Naive thymus-derived CD4-positive, alpha-beta T cell (primary cell): ENCODE measurements at places on chromosomes 2 and 18.

DNA sequence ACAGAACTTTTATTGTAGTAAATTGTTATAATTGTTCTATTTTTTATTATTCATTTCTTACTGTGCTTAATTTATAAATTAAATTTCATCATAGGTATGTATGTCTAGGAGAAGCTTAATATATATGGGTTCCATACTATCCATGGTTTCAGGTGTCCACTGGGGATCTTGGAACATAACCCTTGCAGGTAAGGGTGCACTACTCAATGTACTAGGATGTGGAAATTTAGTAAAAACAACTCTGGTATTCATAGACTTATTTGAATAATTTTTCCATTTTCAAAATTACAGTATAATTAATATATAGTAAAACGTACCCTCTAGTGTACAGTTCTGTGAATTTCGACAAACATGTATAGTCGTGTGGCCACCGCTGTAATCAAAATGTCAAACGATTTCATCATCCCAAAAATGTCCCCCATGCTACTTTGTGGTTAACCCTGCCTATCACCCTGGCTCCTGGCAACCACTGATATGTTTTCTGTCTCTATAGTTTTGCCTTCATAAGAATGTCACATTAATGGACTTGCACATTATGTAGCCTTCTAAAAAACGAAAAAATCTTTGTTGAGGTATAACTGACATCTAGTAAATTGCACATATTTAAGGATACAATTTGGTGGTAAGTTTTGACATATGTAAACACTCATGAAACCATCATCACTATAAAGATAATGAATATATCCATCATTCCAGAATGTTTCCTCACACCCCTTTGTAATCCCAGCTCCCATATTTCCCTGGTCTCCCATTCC lies 45.7 kb downstream of the ARL5A start:
- no peak for DNase-seq

GRCh38 chr2:30236591-30237238 lies 5.4 kb downstream of the LBH start:
- DNase-seq: no peak

- DNase-seq: no peak
Measured at GRCh38 chr2:207332480-207333212, 166.9 kb upstream of the KLF7 start.

- no peak for DNase-seq
Measured at GRCh38 chr2:38991899-38992298, 102.2 kb downstream of the ARHGEF33 start.

GRCh38 chr18:10262566-10262965 lies 191.9 kb upstream of the APCDD1 start:
- no peak for DNase-seq

DNA sequence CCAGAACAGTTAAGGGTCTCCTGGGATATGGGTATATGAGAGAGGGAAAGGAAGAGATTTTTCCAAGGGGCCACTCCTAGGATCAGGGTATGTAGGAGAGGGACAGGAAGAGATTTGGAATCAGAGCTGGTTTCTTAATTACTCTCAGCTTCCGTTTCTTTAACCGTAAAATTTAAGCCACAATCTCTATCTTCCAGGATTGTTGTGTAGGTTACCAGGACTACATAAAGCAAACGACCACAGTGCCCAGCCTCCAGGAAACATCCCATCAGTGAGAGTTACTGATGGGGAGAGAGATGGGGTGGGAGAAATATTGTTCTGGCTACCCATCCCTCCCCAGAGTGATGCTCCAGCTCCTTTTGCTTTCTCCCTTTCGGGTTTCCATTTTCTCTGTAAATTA lies 114.6 kb upstream of the THUMPD2 start:
- no peak for DNase-seq

GRCh38 chr2:85259879-85260278 lies 67.9 kb downstream of the TGOLN2 start:
- DNase-seq: no peak

- DNase-seq: no peak
Measured at GRCh38 chr2:121838551-121838950, 83.1 kb downstream of the TSN start.

GRCh38 chr18:8654503-8655451 lies 45.5 kb downstream of the RAB12 start:
- peak; percentile 32 for DNase-seq

DNA sequence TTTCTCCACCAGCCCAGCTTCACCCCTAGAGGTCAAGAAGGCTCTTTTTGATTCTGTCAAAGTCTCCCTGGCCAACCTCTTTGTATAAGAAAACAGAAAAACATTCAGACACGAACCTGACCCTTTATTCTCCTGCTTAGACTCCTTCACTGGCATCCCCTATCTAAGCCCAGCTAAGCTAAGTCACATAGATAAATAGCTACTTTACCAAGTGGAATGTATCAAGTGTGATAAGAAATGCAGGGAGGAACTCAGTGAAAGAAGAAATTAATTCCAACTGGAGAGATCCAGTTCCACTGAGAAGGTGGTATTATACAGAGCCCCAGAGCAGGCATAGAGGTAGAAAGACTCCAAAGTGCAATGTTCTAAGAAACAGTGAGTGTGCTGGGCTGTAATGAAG lies 489.5 kb downstream of the TNS1 start:
- DNase-seq: no peak

DNA sequence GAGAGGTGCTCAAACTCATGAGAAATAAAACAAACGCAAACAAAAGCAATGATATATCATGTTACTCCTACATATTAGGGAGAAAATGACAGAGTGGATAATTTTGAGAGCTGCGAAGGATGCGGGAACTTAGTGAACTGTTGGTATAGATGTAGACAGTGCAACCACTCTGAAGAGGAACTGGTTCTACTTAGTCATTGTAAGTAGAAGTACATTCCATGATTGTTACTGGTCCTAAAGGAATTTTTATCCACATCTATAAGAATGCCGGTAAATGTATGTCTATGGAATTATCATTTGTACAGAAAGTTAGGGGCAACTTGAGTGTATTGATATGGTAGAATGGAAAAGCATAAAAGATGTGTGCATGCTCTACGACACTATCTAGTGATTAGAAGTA lies 1238.4 kb downstream of the LRP1B start:
- no peak for DNase-seq

DNA sequence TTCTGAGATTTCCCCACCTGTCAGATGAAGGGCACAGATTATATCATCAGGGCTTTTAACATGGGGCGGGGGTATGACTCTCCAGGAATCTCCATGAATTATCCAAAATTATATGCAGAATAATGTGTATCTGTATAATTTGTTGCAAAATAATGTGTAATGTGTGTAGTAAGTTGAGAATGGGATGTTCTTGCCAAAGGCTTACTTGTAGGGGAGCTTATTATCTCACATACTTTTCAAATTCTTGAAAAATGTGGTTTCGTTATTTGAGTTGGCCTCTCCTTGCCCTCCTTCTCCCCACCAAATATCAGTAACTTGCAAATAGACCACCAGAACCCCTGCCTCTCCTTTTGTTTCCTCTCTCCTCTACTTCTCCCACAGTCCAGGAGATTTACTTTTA lies 35.6 kb downstream of the UBR3 start:
- DNase-seq: no peak

- no peak for DNase-seq
Measured at GRCh38 chr2:182058056-182058455, 72.4 kb downstream of the PPP1R1C start.

- DNase-seq: no peak
Measured at GRCh38 chr2:231222318-231223000, 24.0 kb downstream of the ARMC9 start.

GRCh38 chr2:238685713-238686112 lies 162.2 kb upstream of the TWIST2 start:
- no peak for DNase-seq

DNA sequence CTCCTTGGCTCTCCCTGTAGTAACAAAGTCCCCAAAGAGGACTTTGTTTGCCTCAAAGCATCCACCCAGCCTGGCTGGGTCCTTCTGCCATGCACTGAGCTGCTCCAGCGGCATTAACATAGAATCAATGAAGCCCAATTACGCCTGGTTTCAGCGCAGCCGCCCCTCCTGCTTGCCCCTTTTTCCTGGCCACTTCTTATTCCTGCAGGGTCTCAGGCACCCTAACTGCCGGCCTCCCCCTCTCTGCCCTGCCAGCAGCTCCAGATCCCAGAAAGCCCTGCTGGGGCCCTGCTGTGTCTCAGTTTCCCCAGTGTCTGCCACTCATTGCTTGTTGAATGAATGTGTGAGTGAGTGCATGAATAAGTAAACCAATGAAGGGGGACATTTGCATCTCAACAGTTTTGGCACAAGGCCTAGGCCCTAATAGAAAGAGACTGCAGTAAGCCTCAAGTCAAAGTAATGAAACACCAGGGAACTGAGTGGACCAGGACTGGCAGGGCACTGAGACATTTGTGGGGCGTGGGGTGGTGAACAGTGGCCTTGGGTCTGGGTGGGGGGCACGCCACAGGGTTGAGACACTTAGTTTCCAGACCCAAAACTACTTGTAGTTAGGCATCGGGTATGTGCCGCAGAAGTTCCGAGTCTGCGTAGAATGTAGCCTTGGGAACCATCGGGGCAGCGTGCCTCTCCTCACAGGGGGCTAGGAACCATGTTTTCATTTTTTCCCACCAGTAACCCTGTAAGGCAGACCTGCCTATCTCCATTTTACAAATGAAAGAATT lies 60.6 kb downstream of the SMAD7 start:
- DNase-seq: no peak

DNA sequence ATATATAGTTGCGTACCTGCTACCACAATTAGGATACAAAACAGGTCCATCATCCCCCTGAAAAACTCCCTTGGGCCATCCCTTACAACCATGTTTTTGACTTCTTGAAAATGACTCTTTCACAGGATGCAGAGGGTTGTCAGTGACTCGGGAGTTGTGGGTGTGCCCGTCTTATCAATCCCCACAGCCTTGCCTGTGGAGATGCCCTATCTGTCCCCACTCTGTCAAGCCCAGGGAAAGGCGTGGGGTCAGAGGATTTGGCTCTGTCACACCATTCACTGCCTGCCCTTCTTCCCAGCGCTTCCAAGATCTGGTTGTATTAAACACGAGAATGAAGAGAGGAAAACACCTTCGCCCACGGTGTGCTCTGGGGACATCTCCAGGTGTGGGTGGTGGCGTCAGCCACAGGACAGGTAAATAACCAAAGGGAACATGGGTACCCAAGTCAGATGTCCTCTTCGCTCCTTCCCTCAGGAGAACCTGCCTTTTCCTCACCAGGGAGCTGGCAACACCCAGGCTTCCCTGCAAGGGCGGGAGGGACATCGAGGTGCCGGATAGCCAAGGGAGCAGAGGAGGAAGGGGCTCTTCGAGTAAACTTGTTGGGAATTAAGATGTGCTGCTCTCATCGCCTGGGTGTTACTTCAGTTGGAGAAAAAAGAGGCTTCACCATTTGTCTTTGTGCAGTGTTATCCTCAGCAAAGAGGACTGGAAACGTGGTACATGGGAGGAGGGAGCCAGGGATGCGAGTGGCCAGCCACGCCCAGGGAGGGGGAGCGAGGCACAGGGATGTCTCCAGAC lies 100.3 kb downstream of the B3GNT2 start:
- no peak for DNase-seq

DNA sequence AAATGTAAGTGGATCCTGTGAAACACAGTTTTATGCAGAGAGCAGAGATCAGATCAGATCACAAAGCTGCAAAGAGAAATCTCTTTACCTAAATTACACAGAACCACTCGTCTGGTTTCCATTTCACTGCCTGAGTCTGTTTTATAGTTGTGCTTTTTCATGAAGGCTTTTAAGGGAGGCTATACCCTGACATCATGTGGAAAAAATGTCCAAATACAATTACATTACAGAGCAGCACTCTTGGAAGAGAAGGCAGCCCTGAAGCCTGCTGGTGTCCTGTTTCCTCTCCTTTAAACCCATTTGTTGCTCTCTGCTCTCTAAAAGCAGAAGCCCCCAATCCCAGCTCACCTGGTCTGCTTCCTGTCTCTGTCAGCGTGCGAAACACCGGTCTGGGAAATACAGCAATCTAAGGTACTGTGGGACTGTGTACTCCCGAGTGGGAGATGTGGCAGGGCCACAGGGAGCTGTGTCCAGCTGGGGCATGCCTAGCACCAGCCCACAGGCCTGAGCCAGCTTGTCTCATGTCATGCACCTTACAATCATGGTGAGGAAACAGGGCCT lies 24.8 kb upstream of the ZFP36L2 start:
- no peak for DNase-seq

DNA sequence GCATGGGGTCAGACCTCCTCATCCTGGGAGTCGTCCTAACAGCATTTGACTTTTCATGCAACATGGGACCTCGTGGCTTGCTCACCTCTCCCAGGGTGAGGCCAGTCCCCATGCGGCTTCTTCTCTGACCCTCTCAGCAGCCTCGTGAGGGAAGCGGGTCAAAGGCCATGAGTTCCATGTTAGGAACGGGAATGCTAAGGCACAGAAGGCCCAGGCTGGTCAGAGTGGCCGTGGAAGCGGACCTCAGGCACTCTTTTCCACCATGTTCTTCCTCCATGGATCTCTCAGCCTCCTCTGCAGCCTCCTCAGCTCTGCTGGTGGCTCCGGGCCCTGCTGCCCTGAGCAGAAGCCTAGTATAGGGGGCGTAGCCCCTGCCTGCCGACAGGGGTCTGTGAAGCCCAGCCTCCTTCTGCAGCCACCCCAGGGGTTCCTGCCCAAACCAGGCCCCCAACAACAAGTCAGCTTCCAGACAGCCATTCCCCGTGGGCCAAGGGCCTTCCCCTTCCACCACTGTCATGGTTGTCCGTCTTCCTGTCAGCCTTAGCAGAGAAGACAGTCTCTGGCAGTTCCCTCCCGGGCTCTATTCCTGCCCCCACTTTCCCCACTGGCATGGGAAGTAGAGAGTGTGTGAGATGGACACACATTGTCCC lies 60.0 kb upstream of the OTOF start:
- no peak for DNase-seq

DNA sequence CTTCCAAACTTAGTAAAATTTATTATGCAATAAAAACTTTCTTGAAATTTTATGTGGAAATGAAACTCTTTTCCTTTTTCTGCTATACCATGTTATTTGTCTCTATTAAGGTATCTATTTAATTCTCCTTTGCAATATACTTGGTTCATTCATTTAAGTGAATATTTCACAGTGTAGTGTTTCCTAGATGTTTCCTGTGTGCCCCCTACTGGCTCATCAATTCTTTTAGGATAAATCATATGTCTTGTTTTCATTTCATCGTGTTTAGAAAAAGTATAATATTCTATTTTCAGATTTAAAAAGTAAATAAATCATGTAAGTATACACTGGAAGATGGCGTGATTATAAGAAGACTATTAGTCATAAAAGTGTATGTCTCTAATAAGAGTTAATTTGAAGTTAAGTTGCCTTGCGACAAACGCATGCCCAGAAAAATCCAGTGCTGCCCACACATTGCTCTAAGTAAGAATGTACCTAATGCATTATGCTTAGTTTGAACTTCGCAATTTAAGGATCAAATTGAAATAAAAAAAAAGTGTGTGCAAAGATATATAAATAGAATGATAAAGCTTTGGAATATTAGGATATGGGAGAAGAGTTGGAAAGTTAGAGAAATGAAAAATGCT lies 525.4 kb downstream of the KCNJ3 start:
- no peak for DNase-seq

GRCh38 chr2:3159782-3160545 lies 217.7 kb downstream of the EIPR1 start:
- no peak for DNase-seq

GRCh38 chr2:184767059-184767458 lies 168.7 kb downstream of the ZNF804A start:
- no peak for DNase-seq
